ENCODE measurements at places on chromosomes 4 and X. TPM values are rescaled to one million over a fixed set of nuclear protein-coding genes. Genes with fewer than 3 reads are reported as not detected.

The HS3ST1 gene
- 10.1 TPM for polyA plus RNA-seq

DNA sequence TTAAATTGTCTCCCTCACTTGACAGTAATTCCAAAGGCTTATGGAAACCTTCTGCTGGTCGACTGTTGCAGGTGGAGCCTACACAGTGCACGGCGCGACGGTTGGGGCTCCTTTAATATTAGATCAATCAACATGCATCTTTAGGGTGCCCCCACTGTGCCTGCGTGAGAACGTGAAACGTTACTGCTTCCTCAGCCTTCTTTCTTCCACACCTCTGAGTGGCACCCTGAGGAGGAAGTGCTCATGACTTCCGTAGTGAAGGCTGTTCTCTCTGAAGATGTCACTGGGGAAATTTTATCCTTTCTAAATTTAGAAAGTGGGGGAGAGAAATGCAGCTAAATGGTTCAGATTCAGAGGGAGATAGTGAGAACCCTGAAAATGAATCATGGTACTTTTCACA is 184.0 kb upstream of the ZFP42 start:
- no peak for DNase-seq
- no peak overlapping the region for H3K4me3 ChIP-seq
- H3K27ac ChIP-seq: no peak overlapping the region

The CHIC1 gene
- 8.3 TPM for polyA plus RNA-seq

The LAMTOR3 gene
- polyA plus RNA-seq: 53.4 TPM

GRCh38 chrX:39577206-39577984 is 520.4 kb downstream of the BCOR start:
- H3K27me3 ChIP-seq: no peaks in the 10 kb centered on the region
- no peaks in the 10 kb centered on the region for H3K36me3 ChIP-seq
- H3K27ac ChIP-seq: no peak overlapping the region
- no peak overlapping the region for H3K4me3 ChIP-seq

DNA sequence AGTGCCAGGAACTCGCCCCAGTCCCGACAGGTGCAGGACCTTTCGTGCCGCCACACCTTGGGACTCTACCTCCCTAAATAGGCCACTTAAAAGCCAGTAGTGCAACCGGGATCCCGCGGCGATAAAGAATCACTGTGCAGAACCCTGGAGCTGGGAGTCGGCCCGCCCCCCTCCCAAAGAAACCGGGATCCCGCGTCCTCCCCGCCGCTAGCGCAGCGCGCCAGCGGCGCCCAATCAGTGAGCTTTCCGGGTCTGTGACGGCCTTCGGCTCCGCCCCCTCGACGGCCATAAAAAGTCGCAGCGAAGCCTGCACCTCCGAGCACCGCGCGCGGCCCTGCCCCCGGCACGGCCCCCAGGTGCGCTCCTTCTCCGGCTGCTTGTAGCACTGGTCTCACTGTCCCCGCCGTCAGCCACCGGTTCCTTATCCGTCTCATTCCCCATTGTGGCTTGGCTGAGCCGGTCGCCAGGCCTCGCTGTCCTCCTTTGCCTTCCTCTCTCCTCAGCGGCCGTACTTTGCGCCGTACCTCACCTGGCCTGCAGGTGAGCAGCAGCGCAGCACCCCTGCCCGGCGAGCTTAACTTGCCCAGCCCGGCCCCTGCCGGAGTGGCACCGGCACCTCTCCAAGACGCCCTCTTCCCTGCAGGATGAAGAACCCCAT is at the start of gene LRAT:
Gene LRAT, plus strand, starts transcription at position 318 of the 658 bp plus-strand sequence. Its CDS starts 327 bp downstream, at position 645.
- no peaks in the 10 kb centered on the region for H3K36me3 ChIP-seq
- no peak for DNase-seq
- H3K4me3 ChIP-seq: peak within 1 kb of the TSS; percentile 32
- no peaks in the 10 kb centered on the region for H3K27me3 ChIP-seq
- no peaks in the 10 kb centered on the region for H3K4me1 ChIP-seq

- H3K27ac ChIP-seq: no peak overlapping the region
- no peaks in the 10 kb centered on the region for H3K4me1 ChIP-seq
- DNase-seq: no peak
- no peaks in the 10 kb centered on the region for H3K27me3 ChIP-seq
- H3K4me3 ChIP-seq: no peak overlapping the region
- no peaks in the 10 kb centered on the region for H3K36me3 ChIP-seq
Observed at GRCh38 chrX:103099691-103100090, 6.7 kb upstream of the NXF3 start.

- no peaks in the 10 kb centered on the region for H3K36me3 ChIP-seq
- H3K4me1 ChIP-seq: no peaks in the 10 kb centered on the region
- no peak for DNase-seq
- H3K4me3 ChIP-seq: no peak overlapping the region
Observed at GRCh38 chr4:45004847-45005565, 278.6 kb upstream of the GNPDA2 start.

DNA sequence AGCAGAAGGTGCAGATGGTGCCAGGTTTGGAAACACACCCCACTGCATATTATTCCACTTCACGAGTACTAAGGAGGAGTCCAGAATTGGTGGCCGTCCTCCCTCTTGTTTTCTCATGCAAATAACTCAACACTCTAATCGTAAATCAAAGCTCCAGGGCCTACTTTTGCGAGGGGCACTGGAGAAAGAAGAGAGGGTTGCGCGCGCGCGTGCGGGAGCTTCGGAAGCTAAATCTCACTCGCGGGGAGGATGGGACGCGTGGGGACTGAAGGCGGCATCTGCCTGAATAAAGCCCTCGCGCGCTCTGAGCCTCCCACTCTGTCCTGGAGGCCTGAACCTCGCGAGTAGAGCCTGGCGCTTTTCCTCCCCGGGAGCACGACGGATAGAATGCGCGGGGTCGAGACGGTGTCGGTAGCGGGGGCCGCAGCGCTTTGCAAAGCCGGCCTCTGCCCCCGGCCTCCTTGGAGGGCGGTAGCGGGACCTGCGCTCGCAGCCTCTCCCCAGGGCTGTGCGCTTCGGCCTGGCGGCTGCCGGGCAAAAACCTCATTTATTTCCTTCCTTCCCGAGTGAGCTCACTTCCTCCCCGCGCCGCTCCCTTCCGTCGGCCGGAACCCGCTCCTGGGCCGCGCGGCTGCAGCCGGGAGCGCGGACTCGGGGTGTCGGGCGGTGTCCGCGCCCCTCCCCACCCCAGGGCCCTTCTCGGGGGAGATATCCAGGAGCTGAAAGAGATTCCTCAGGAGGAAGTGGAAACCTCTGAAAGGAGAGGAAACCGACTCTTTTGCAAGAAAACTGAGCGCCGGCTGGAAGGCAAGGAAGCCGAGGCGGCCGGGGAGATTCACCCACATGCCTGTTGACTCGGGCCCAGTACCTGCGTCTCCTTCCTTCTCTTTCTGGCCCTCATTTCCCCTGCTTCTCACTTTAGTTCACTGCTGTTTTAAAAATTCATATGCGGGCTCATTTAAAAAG is 20.7 kb downstream of the HAND2 start:
- peak; percentile 69 for DNase-seq
- peak overlapping the region; percentile 48 for H3K4me3 ChIP-seq

- DNase-seq: no peak
- no peak overlapping the region for H3K4me3 ChIP-seq
- peaks cover 12% of the 10 kb centered on the region for H3K4me1 ChIP-seq
- H3K27me3 ChIP-seq: peaks cover 3% of the 10 kb centered on the region
- H3K27ac ChIP-seq: no peak overlapping the region
- H3K36me3 ChIP-seq: no peaks in the 10 kb centered on the region
Observed at GRCh38 chr4:84502333-84502954, 3.4 kb upstream of the NKX6-1 start.

DNA sequence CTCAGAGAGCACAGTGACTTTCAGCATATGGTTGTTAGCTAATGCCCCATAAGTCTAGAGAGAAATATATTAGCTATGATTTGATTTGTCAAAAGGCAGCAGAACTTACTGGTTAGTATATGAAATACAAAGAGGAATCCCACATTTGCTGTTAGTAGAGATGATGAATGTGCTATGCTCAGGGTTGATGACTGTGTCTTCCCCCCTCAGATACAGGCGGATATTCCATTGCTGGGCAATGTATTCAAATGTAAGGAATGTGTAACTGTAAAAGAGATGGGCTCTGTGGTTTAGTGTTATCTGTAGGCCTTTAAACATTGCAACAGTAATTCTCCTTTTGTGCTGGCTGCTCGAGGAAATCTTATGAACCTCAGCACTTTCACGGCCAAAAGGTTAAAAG is 528.9 kb upstream of the ARX start:
- H3K4me1 ChIP-seq: no peaks in the 10 kb centered on the region
- H3K27me3 ChIP-seq: no peaks in the 10 kb centered on the region

GRCh38 chr4:22478426-22478825 is 37.4 kb downstream of the ADGRA3 start:
- no peaks in the 10 kb centered on the region for H3K36me3 ChIP-seq
- H3K4me1 ChIP-seq: peaks cover 4% of the 10 kb centered on the region
- H3K27ac ChIP-seq: no peak overlapping the region
- H3K4me3 ChIP-seq: no peak overlapping the region
- no peaks in the 10 kb centered on the region for H3K27me3 ChIP-seq

The SHROOM4 gene
- 4.9 TPM for polyA plus RNA-seq

GRCh38 chr4:1501754-1502500 is 95.7 kb upstream of the NKX1-1 start:
- no peak overlapping the region for H3K4me3 ChIP-seq
- H3K36me3 ChIP-seq: no peaks in the 10 kb centered on the region
- no peaks in the 10 kb centered on the region for H3K27me3 ChIP-seq
- H3K4me1 ChIP-seq: no peaks in the 10 kb centered on the region

- no peaks in the 10 kb centered on the region for H3K27me3 ChIP-seq
- no peak overlapping the region for H3K27ac ChIP-seq
- no peaks in the 10 kb centered on the region for H3K36me3 ChIP-seq
Observed at GRCh38 chrX:97452283-97452682, 568.6 kb downstream of the RPA4 start.

DNA sequence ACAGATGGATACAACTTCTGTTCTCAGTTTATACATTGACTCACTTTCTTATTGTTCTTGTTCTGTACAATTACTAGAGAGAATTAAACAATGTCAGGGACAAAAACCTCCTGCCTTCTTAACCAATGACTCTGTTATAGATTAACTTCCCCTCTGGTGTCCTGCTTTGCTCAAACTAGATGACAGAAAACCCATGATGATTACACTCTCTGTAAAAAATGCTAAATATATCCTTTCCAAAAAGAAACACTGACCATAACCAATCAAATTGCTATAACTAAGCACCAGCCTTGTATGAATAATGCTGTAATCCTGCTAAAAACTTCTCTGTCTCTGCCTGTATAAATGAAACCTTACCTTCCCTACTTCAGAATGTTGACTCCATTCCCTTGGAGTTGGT is 29.8 kb upstream of the IL13RA2 start:
- DNase-seq: no peak
- no peak overlapping the region for H3K27ac ChIP-seq
- H3K4me1 ChIP-seq: no peaks in the 10 kb centered on the region
- no peak overlapping the region for H3K4me3 ChIP-seq

The MOSPD2 gene
- polyA plus RNA-seq: 6.0 TPM

DNA sequence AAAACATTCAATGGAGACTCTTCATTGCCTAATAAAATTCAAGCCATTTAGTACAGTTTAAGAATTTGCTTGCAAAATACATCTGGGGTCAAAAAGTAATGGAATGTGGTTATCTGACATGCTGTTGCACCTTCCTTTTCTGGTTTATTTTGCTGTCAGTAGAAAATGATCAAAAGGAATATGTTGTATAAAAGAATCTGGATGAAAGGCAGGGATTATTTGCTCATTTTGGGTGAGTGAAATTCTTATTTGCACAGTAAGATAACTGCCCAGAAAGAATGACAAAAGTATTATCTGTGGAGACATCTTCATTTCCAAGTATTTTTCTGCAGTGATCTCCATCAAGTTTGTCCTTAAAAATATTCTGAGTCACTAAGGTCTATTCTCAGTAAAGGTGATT is 30.4 kb downstream of the BOD1L1 start:
- H3K4me1 ChIP-seq: no peaks in the 10 kb centered on the region
- no peaks in the 10 kb centered on the region for H3K27me3 ChIP-seq
- no peak overlapping the region for H3K27ac ChIP-seq
- H3K36me3 ChIP-seq: no peaks in the 10 kb centered on the region
- H3K4me3 ChIP-seq: no peak overlapping the region

The RAB39B gene
- polyA plus RNA-seq: 1.3 TPM

The PNMA6A gene
- 0.80 TPM for polyA plus RNA-seq

DNA sequence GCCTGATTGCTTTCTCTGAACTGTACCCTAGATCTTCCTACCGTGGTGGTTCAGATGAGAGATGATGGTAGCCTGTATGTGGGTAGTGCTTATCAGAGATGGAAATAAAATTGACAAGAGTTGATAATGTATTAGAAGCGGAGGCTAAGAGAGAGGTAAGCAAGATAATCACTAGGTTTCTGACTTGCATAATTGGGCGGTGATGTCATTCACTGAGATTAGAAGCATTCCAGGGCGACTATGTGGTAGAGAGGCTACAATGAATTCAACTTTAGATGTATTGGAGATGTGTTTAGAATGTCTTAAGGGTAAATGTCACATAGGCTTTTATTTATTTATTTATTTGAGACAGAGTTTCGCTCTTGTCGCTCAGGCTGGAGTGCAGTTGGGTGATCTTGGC is 415 bp upstream of the TENM3 start:
- no peaks in the 10 kb centered on the region for H3K36me3 ChIP-seq
- no peak overlapping the region for H3K4me3 ChIP-seq
- H3K27me3 ChIP-seq: no peaks in the 10 kb centered on the region
- no peak for DNase-seq

- no peak overlapping the region for H3K27ac ChIP-seq
- no peaks in the 10 kb centered on the region for H3K4me1 ChIP-seq
- DNase-seq: no peak
Observed at GRCh38 chr4:47239649-47240048, 208.3 kb downstream of the GABRB1 start.

- H3K27ac ChIP-seq: no peak overlapping the region
- H3K4me1 ChIP-seq: no peaks in the 10 kb centered on the region
- no peaks in the 10 kb centered on the region for H3K27me3 ChIP-seq
Observed at GRCh38 chr4:139779691-139780090, 114.1 kb downstream of the MGST2 start.

- no peaks in the 10 kb centered on the region for H3K4me1 ChIP-seq
- no peak overlapping the region for H3K4me3 ChIP-seq
- H3K27ac ChIP-seq: no peak overlapping the region
- DNase-seq: no peak
- no peaks in the 10 kb centered on the region for H3K36me3 ChIP-seq
Observed at GRCh38 chr4:147950841-147951240, 219.0 kb downstream of the ARHGAP10 start.

The MAGEE1 gene
- 4.3 TPM for polyA plus RNA-seq

GRCh38 chr4:70713453-70714078 is 8.2 kb upstream of the RUFY3 start:
- no peaks in the 10 kb centered on the region for H3K27me3 ChIP-seq
- H3K4me1 ChIP-seq: peaks cover 2% of the 10 kb centered on the region
- H3K4me3 ChIP-seq: no peak overlapping the region

DNA sequence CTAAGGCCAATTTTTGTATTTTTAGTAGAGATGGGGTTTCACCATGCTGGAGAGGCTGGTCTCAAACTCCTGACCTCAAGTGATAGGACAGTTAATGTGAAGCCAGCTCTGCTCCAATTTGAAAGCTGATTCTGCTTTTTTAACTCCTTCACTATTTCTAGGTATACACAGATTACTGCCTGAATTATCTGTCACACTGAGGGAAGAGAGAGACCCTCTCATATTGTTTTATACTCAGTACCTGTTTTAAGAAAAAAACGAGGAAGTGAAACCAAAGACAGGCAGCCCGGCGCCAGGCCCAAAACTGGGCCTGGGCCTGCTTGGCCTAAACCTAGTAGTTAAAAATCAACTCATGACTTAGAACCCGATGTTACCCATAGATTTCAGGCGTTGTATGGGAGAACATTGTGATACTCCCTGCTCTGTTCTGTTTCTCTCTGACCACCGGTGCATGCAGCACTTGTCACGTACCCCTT is 1601.5 kb upstream of the PCDH10 start:
- no peak for DNase-seq
- H3K4me3 ChIP-seq: no peak overlapping the region
- no peak overlapping the region for H3K27ac ChIP-seq
- no peaks in the 10 kb centered on the region for H3K4me1 ChIP-seq
- H3K36me3 ChIP-seq: no peaks in the 10 kb centered on the region
- no peaks in the 10 kb centered on the region for H3K27me3 ChIP-seq
